NCI-H1417 treated with DMSO at 0.1 percent for 48 hours (cell line): ENCODE measurements at places on chromosomes 3 and 15.

DNA sequence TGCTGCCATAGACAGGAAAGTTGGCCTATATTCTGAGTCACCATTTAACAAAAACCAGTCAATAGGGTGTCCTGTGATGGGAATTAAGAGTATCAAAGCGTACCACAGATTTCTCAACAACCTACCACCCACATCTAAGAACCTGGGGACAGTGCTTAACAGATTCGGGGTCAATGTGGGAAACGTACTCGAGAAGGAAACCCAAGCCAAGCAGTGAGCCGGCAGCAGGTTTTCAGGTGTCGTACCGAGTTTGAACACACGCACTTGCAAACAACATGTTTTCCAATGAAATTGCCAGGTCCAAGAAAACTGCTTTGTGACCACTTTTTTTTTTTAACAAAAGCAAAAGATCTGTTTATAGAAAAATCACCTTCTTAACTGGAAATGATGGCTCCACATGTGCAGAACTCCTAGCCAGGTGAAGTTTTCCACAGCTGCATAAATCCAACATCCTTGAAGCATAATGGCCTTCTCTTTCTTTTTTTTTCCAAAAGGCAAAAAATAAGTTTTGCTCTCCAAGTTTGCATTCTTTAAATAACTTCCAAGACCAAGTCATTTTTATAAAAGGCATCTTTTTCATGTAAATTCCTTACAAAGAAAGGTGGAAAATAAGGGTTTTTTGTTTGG is 45.7 kb downstream of the ADAMTS17 start:
- DNase-seq, result no peak

GRCh38 chr15:101210058-101210457 is 41.8 kb downstream of the CHSY1 start:
- DNase-seq, result no peak

- DNase-seq, result no peak
These were observed 275.9 kb upstream of the TBL1XR1 start for GRCh38 chr3:177473184-177473583.

- no peak for DNase-seq
These were observed 13.4 kb downstream of the B3GNT5 start for GRCh38 chr3:183266454-183266853.

GRCh38 chr3:100045696-100046095 is 68.6 kb downstream of the FILIP1L start:
- no peak for DNase-seq

- no peak for DNase-seq
These were observed 38.4 kb upstream of the ST8SIA2 start for GRCh38 chr15:92355307-92355706.

GRCh38 chr15:69159805-69160140 is 662 bp upstream of the GLCE start:
- no peak for DNase-seq

DNA sequence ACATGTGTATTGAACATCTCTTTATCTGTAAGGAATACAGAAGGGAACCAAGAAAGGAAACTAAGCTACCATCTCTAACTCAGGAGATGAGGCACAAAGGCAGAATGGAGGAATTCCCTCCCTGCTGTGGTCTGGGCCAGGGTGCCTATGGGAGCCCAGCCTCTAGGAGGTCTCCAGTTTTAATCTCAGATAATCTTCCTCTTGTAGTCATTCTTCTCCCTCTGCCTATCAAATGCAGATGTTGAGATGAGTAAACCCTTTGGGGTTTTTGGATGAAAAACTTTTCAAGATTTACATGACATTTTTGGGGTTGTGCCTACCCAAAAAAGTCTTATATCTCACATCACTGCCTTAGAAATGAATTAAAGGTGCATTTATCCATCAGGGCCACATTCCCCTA is 23.3 kb downstream of the SCG5 start:
- DNase-seq, result no peak

DNA sequence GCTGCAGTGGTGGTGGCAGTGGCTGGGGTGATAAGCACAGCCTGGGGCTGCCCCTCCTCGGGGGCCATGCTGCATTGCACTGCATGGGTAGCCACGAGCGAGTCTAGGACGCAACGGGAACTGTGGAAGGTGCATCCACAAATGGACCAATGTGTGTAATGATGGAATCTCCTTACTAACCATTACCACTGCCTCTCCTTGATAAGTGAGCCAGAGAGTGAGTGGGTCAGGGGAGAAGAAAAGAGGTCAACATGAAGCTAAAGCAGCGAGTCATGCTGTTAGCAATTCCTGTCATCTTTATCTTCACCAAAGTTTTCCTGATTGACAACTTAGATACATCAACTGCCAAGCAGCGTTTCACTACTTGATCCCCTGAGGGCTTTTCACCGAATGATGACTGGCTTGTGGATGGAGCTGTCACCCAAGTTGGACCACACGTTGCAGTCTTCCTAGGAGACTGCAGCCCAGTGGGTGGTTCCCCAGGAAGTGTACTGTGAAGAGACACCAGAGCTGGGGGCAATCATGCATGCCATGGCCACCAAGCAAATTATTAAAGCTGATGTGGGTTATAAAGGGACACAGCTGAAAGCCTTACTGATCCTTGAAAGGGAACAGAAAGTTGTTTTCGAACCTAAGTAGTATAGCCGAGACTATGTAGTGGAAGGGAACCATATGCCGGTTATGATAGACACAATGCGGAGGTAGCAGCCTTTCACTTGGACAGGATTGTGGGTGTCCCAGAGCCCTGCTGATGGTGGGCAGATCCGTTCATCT is 20.6 kb downstream of the SAMD7 start:
- DNase-seq, result no peak

- DNase-seq, result no peak
These were observed 52.6 kb upstream of the ABHD10 start for GRCh38 chr3:111926266-111926676.

GRCh38 chr15:78399091-78399490 is 38.9 kb upstream of the IREB2 start:
- no peak for DNase-seq

DNA sequence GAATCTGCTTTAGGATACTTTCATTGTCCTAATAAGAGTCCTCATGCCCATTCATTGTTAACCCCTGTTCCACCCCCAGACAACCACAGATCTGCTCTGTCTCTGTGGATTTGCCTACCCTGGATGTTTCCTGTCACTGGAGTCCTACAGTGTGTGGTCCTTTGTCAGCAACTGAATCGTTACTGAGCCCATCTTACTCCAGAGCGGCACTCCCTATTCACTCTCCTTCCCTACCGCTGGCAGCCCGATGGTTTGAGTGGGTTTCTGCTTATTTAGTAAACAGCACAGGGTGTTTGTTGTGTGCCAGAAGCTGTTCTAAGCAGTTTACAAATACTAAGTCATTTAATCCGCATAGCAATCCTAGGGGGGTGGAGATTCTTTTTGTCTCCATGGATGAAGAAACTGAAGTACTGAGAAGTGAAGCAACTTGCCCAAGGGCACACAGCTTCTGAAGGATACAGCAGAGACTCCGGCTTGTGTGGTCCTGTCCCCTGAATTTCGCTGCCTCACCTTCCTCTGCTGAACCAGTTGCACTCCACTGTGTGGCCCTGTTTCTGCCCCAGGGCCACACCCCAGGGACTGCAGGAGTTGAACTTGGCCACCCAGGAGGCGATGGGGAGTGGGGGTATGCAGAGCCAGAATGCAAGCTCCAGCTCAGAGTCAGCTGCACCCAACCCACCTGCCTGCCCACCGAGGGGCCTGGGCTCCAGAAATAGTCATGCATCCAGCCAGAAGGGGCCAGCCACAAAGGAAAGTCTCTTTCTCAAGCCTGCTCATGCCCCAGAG is 56.5 kb upstream of the SLC6A1 start:
- no peak for DNase-seq

GRCh38 chr3:35549690-35550089 is 89.6 kb upstream of the ARPP21 start:
- DNase-seq, result no peak

DNA sequence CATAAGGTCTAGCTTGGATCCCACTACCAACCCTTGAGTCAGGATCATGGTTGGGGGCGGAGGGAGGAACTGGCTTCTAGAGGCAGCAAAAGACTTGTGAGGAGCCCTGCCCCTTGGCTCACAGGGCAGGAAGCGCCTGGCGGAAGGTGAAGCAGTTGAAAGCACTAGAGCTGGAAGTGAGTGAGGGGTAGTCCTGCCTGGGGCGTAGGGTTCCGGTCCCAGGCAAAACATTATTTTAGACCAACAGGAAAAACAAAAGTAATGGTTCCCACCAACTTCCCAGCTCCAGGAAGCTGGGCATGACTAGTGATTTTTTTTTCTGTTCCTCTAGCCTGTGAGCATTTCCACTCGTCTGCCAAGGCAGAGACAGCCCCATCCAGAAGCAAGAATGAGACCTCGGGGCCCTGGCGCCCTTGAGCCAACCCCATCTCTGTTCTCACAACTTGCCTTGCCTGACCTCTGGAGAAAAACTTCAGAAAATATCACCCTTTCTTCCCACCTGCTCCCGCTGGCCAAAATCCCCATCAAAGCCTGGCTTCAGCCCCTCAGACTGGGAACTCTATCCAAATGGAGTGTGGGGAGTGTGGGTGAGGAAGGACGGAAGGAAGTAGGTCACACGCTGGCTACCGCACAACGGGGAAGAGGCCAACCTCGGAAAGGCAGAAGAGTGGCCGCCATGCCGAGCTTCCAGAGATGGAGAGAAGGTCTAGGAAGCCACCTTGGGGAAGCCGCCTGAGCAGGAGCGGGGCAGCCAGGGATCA is 57.5 kb downstream of the RBPMS2 start:
- no peak for DNase-seq

DNA sequence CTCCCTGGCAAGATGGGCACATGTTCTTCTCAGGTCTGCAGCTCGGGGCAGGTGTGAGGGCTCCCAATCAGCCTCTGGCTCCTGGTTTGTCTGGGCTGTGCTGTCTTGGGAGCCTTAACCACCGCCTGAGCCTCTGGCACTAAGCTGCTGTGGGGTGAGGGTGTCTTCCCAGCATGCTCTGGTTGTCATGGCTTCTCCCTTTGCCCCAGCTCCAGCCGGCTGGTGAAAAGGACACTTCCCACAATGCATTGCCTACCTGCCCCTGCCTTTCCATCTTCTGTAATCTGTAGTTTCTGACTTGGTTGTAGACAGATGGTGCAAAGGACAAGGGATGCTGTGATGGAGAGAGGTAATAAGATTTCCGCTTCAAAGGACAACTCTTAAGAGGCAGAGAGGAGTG is 295.3 kb downstream of the TLE3 start:
- no peak for DNase-seq

DNA sequence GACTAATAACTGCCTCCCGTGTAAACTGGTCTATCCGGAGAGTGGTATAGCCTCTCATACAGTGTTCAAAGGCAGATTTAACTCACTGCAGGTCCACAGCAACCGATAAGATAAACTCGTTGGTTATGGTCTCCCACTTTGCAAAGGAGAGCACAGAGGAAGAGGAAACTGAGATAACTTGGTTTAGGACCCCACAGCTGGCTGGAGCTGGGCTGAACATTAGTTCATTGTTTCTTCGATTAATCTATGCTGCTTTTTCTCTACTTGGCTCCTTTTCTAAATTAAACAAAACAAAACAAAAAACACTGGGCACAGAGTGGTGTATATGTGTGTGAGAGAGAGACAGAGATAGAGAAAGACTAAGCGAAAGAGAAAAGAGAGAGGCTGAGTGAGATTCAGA is 5.0 kb upstream of the DLG1 start:
- DNase-seq, result no peak

- DNase-seq, result no peak
These were observed 185.2 kb downstream of the KLHL25 start for GRCh38 chr15:85609492-85609891.

- no peak for DNase-seq
These were observed 246.7 kb downstream of the RORA start for GRCh38 chr15:60982249-60982910.

GRCh38 chr3:140910860-140911259 is 30.8 kb upstream of the SLC25A36 start:
- no peak for DNase-seq

- peak; percentile 42 for DNase-seq
These were observed 135.4 kb downstream of the UACA start for GRCh38 chr15:70627734-70628548.

GRCh38 chr3:42451546-42452230 is 41.3 kb upstream of the LYZL4 start:
- no peak for DNase-seq

DNA sequence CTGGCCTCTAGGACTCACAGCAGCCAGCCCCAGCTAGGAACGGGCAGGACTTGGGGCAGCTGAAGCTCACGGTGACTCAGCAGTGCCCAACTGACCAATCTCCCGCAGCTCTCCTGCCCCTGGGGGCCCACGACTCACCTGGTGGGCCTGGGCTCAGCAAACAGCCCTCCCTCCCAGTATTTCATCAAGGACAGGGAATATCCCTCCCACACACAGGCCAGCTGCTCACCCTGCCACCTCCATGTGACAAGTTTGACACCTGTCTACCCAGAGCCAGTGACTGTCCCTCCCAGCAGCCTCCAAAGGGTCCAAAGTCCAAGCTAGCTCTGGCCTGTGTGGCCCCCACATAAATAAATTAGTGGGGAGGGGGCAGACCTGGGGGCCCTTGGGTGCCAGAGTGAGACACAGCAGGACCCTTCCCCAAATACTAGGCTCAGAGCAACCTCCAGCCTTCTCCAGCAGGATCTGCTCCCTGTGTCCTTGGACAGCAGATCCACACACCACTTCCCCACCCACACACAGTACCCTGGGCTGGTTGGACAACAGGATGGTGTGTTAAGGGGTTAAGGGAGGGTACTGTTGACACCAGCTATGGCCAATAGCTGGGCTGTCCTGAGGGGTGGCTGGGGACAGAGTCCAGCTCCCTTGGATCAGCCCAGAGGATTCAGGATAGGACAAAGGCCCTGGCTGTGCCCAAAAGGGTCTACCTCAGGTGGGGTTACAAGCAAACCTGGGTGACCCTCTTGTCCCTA is 4.3 kb downstream of the GNAT1 start:
- no peak for DNase-seq

DNA sequence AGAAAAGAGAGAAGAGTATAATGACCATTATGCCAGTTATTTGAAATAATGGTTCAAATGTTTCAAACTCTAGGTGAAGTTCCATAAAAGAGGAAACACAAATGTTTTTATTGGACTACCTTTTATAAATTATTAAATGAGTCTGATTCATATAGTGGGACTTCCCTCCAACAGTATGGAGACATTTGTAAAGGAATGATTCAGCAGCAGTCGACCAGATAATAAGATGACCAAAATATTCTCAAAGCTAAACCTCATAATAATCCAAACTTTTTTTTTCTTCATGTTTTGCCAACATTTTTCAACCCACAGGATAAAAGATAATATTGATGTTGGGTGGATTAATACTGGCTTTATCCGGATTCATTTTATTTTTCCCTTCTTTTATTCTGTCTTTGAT is 18.8 kb downstream of the TIPARP start:
- DNase-seq, result no peak

DNA sequence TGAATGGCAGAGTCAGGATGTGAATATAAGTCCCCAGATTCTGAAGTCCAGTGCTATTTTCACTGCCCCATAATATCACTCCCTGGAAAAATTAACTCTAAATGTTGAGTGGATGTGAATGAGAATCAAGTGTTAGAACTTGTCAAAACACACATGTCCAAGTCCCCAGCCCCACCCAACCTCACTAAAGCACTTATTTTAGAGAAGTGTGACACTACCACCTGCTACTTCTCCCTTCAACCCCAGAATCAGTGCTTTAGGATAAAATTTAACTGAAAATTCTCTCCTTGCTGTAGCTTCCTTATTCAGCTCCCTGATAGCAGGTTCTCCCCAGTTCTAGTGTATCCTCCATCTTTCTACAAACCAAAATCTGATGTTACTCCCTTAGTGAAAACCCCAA is 35.8 kb downstream of the HERC1 start:
- no peak for DNase-seq
